ENCODE measurements at places on chromosomes 1 and 21.

DNA sequence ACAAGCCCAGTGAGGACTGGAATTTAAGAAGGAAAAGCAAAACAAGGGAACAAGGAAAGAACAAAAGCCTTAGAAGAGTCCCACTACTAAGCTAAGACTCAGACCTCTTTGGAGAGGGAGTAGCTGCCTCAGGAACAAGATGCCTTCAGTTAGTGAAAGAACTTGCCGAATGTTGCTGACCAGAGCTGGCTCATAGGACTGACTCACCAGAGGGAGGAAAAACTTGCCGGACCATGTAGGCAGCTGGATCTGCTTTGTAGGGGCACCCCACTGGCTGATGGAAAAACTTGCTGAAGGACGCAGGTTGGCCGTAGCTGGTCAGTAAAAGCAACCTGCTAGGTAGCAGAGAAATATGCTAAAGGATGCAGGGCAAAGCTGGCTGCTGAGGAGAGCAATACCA is 15.3 kb upstream of the ZSWIM5 start:
- no peak for DNase-seq

- no peak for DNase-seq
These were observed 47.6 kb downstream of the KRTAP19-8 start for GRCh38 chr21:30990514-30991262.

DNA sequence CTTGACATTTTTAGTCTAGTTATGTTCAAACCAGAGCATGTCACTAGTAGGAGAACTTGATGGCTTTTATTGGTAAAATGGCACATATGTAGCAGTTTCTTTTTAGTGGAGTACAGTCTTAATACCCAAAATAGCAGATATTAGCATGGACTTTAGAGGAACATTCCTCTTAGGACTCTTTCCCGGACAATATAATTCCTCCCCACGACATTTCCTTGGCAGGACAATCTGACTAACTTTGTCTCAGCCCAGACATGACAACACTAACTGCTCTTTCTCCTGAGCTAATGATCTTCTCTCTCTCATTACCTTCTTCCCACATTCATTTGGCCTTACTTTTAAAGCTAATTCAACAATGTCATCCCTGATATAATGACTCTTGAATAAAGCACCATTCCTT is 62.5 kb downstream of the ADAMTS1 start:
- no peak for DNase-seq

GRCh38 chr1:34108269-34108668 is 56.8 kb downstream of the CSMD2 start:
- DNase-seq, result no peak

- DNase-seq, result no peak
These were observed 226.8 kb downstream of the LMX1A start for GRCh38 chr1:165129568-165130164.

DNA sequence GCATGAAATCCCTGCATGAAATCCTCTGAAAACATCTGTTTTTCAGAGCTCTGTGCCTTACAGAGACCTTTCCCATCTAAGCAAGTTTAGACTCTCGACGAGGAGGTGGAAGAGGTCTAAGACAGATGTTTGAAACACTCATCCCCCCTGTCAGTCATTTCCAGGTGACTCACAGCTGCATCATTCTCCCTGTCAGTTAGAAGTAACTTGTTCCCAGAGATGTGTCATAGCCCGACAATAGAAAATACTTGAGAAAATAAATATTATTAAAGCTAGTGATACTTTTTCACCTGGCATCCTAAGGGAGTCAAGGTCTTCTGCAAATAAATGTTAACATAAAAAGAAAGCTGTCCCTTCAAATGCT is 41.6 kb upstream of the SEC16B start:
- DNase-seq, result no peak

DNA sequence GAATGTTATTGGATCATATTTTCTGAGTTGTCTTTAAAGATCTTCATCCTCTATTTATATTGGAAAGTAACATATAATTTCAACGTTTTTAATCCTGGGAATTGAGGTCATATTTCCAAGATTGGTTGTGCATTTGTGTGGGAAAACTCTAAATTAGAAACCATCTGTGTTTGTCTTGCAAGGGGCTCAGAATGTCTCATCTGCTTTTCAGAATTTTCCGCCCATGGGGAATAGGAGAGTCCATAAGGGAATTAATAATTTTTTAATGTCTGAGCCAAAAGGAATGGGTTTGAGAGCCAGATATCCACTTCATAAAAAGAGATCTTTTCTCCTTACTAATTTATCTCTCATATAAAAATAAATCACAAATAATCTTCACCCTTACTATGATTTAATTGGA is 84.8 kb upstream of the MAP1LC3C start:
- no peak for DNase-seq

GRCh38 chr1:28354121-28354520 is 15.4 kb upstream of the PHACTR4 start:
- DNase-seq, result no peak

- no peak for DNase-seq
These were observed 39.2 kb upstream of the GRIK1 start for GRCh38 chr21:29979043-29979442.

GRCh38 chr21:45844181-45844580 is 137.4 kb upstream of the COL6A1 start:
- no peak for DNase-seq

DNA sequence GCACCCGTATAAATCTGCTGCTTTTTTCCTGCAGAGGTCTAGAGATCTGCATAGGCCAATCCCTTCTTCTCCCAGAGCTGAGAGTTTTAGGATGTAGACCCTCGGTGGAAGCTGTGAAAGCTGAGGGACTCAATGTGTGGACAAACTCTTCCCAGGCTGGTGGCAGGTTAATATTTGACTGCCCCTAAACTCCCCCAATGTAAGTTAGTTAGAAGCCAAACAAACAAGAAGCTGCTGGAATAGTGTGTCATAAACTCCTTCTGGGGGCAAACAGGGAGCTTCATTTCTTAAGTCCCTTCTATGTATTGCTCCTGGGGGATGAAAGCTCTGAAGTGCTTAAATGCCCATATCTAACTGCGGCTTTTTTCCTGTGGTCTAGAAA is 72.3 kb downstream of the SCMH1 start:
- no peak for DNase-seq
